ENCODE measurements at places on chromosomes 3 and 15.

DNA sequence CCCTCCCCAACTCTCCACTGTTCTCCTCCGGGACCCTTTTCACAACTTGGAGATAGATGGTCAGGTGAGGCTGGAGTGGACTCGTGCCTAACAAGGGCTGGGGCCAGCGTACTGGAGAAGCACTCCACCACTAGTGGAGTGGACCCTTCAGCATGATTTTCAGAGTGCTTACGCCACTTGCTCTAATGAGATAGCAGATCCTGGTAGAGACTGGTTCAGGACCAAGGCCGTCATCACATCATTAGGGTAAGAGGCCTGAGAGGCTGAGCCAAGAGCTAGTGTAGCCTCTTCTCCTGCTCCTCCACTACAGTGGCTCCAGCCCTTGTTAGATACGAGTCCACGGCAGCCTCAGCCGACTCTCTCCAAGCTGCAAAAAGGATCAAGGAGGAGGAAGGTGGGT, 66.9 kb upstream of the NTRK3 start:
- no peak for DNase-seq

- no peak for DNase-seq
Observed at GRCh38 chr3:188097791-188098190, 56.2 kb upstream of the LPP start.

DNA sequence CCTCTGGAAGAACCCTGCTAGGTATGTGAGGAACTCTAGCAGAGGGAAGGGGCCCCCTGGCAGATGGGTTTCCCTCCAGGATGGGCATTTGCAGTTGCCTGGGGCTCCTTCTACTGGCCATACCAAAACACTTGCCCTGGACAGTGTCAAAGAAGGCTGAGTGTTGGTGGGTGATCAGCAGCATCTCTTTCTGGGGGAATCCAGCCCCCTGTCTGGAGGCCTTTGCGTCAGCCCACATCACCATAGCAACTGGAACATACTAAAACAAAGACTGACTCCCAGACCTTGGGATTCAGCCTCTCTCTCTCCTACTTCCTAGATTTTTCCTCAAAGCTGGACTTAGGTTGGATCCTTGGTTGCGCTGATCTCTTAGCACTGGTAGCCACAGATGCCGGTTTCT, 8.1 kb downstream of the CEMIP start:
- no peak for DNase-seq

DNA sequence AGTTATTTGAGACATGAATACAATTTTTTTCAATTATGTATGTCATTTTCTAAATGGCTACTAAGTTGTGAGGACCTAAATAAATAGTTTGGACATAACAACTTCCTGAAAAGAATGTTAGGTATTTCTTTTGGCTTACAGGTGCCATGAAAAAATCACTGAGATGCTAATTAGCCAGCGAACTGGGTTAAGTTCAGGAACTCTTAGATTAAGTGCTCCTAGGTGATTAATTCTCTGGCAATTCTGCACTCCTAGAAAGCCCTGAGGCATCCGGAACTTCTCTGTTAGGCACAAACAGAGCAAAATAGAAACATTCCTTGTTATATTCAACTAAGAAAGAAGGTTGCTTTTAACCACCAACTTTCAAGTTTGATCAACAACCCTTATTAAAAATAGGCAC, 192.3 kb downstream of the STAG1 start:
- DNase-seq: no peak

- DNase-seq: no peak
Observed at GRCh38 chr15:67171471-67171870, 83.0 kb downstream of the AAGAB start.

- no peak for DNase-seq
Observed at GRCh38 chr3:149706905-149707304, 45.4 kb downstream of the COMMD2 start.

DNA sequence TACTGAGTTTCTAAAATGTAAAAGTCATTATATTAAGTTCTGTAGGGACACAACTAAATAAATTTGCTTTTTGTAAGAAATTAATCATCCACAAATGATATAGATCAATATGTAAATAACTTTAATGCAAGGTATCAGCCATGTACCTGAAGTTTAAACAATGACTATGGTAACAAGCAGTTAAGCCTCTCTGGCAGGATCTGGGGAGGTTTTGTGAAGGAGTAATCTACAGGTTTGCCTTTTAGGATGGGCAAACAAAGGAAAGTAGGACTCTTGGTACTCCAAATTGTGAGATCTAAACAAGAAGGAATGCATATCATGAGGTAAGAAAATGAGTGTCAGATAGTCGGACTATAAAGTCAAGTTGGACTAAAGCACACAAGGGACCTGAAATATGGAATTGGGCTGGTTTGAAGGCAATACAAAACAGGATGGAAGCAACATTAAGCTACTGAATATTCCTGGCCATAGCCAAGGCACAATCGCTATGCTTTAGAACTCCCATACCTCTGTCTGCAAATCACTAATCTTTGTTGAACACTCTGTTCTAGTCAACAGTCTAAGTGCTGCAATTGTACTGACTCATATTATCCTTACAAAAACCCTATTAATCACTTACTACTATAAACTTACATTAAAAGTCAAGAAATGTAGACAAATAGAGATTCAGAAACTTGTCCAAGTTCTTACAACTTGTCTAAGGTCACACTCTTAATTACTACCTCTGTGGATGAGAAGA, 412.8 kb downstream of the DIPK2A start:
- no peak for DNase-seq

GRCh38 chr3:182965861-182966366, 14.4 kb downstream of the DCUN1D1 start:
- DNase-seq: no peak

- DNase-seq: no peak
Observed at GRCh38 chr15:45372041-45372995, 6.0 kb downstream of the GATM start.

GRCh38 chr3:115218859-115219258, 71.8 kb upstream of the ZBTB20 start:
- no peak for DNase-seq

DNA sequence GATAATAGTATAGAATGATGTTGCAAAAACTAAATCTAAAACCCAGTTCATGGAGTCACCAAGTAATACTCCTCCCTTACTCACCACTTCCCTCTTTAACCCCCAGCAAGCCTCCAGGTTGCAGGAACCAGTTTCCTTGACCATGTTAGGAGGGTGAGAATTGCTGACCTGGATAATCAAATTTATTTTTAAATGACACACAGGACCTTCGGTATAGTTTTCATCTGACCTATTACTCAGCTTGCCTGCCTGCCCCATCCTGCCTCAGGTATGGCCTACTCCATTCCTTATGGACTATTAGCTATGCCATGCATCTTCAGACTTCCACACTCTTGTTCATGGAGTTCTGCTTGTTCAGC, 883 bp downstream of the RTP4 start:
- no peak for DNase-seq

- DNase-seq: no peak
Observed at GRCh38 chr15:28892789-28893610, 7.2 kb downstream of the APBA2 start.

GRCh38 chr15:101124731-101125451, 127.0 kb downstream of the CHSY1 start:
- no peak for DNase-seq

DNA sequence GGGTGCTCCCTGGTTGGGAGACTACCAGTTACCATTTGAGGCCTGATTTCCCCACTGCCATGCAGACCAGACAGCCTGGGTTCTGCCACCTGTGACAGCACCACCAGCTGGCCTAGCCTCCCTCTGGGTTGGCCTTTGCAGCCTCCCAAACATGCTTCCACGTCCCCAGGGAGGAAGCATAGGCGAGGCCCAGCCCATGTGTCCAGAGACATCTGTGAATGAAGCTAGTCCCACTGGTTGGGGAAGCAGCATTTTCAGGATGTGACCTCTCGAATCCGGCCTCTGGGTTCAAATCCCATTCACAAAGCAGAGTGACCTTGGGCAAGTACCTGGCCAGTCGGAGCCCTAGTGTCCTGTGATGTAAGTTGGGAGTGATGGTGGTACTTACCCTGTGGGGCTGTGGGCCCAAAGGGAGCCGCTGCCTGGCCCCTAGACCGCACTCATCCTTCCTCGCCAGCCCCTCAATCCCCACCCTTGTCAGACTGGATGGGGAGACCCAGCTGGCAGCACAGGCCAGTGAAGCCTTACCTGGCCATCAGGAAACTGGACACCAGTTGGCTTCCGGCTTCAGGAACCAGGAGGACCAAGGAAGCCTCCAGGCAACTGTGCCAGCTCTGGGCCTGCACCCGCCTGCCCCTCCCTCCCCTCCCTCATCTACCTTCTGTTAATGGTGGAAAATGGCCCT, 6.0 kb downstream of the KLF15 start:
- DNase-seq: no peak

DNA sequence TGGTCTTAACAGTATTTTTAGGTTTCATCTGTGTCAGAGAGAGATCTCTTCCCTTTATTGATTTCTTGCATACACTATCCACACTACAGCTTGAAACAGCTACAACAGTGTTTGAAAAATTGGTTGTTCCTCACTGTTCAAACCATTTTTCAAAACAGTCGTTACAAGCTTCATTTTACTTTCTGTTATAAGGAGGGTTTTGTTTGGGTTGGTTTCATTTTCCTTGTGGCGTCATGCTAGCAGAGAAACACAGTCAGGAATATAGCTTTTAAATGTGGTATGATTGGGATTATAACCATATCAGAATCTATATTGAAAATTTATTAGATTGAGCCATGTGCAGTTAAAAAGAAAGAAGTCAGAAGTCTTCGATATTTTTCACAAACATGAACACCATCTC, 400.6 kb downstream of the ZBTB20 start:
- no peak for DNase-seq

- DNase-seq: no peak
Observed at GRCh38 chr3:126300001-126300760, 57.0 kb downstream of the KLF15 start.

DNA sequence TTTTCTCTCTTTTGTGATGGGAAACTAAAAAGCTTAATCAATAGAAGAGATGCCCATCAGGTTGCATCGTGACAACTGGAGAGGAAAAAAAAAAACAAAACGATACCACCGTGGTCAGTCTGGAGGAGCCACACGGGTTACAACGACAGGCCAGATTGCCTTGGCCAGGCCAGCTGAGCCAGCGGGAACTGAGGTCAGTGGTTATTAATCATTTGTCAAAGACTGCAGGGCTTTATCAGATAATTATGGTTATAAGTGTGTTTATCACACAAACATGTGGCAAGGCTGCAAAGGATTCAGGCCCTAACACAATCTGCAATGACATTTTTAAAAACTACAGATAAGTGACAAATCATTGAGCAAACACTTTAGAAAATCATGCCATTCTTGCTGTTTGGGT, 135.0 kb upstream of the FAM3D start:
- no peak for DNase-seq

DNA sequence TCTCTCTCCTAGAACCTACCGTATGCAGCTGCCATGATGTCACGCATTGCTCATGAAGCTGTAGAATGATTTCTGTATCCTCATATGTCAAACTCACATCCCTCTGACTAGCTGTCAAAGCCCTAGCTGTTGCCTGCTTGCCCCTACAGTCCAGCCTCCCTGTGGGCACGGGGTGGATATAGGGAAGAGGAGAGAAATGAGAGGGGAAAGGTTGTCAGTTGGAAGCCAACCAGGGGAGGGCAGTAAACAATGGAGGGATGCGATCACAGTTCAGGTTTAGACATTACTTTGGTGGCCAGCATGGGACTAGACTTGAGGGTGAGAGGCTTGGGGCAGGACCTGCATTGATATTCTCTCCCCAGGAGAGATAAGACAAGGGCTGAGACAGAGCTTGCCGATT, 1.7 kb upstream of the HDGFL3 start:
- no peak for DNase-seq

DNA sequence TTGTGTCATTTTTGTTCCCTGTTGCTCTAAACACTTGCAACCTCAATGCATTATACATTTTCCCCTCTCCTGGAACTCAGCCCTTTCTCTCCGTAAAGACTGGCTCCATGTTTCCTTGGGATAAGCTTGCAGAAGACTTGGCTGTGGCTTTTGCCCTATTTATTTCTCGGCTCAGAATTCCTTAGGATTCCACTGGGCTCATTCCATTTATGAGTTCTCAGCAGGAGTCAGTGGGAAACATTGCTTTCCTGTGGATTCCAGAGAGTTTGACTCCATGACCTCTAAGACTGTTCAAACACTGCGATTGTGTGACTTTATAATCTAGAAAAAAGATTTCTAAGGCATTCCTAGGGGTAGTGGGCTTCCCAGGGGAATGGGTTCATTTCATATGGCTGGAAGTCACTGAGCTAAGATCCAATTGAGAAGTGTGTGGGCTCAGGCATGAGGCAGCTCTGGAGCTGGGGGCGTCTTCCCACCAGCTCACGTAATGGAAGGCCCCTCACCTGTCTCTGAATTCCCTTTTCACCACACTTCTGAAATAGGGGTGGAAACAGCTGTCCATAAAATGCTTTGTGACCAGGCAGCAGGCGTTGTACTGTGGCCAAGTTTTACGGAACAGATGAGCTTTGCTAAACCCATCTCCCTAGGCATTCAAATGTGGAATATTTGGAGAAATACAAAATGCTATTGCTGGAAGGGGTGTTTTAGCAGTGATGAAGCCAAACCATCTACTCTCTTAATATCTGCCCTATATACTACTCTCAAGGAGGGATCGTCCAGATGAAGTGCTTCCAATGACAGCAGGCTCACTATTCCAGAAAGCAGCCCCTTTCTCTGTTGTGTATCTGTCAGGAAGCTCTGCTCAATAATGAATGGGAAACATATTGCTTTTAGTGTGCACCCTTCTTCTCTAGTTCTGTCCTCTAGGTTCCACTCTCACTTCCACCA, 91.8 kb upstream of the BCL6 start:
- no peak for DNase-seq

- DNase-seq: no peak
Observed at GRCh38 chr15:101479342-101479845, 10.1 kb downstream of the PCSK6 start.

GRCh38 chr3:119627461-119627860, 29.8 kb downstream of the PLA1A start:
- no peak for DNase-seq

- DNase-seq: no peak
Observed at GRCh38 chr3:194046995-194047645, 88.8 kb upstream of the HES1 start.

DNA sequence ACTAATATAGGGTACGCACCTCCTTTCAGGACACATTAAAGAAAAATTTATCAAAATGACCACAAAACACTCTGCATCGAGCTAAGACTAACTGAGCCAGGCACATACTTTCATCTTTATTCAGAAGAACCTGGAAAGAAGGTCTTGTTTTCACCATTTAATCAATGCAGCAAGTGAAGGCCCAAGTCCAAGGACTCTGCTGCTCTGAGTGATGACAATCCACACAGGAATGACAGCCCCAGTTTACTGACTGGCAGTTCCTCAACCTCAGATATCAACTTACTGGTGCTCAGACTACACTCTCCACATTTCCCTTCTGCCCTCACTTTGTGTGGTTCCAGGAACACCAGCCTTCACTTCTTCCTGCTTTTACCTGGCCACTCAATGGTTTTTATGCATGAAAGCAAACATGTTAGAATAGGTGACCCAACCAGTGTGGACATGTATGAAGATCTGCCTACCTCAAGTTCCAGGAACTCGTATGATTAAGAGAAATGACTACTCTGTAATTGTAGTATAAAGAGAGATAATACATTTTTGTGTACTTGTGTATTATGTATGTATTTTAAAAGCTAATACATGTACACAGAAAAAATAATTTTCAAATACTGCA, 29.1 kb upstream of the RASA2 start:
- no peak for DNase-seq

All from stimulated activated CD4-positive, alpha-beta T cell treated with anti-CD3 and anti-CD28 coated beads, Interleukin-1b, Interleukin-23, amount 100 ng/mL, for 1 hour (primary cell).